ENCODE measurements at places on chromosomes 4 and X. TPM values are rescaled to one million over a fixed set of nuclear protein-coding genes. Genes with fewer than 3 reads are reported as not detected.

- 0 out of 2 replicates have a peak, but pooled peaks cover 3% of the 10 kb centered on the region for H3K36me3 ChIP-seq
- H3K4me1 ChIP-seq = peaks cover 17% of the 10 kb centered on the region
- DNase-seq = no peak
- no peaks in the 10 kb centered on the region for H3K27me3 ChIP-seq
- H3K27ac ChIP-seq = peak overlapping the region; percentile 75
- no peak overlapping the region for H3K4me3 ChIP-seq
These were observed 335.3 kb downstream of the PABPC4L start for GRCh38 chr4:133866328-133866699.

DNA sequence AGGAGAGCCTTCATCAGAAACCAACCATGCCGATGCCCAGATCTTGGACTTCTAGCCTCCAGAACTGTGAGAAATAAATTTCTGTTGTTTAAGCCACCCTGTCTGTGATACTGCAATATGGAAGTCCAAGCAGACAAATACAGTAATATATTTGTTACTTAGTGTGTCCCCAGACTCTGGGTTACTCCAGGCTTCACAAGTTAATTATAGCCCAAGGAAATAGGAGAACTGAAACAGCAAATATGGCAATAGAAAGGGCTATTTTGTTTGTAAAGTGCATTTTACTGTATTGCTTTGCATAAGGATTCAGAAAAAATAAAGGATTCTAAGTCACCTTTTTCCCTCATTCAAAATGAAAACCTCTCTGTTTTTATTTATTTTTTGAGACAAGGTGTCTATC lies 15.7 kb downstream of the TIGD4 start:
- peaks cover 14% of the 10 kb centered on the region for H3K27me3 ChIP-seq
- no peaks in the 10 kb centered on the region for H3K4me1 ChIP-seq
- H3K27ac ChIP-seq = no peak overlapping the region
- H3K36me3 ChIP-seq = no peaks in the 10 kb centered on the region
- DNase-seq = no peak
- no peak overlapping the region for H3K4me3 ChIP-seq

GRCh38 chr4:84496706-84497503 lies 2.2 kb downstream of the NKX6-1 start:
- no peak overlapping the region for H3K27ac ChIP-seq
- peaks cover 71% of the 10 kb centered on the region for H3K27me3 ChIP-seq
- no peak for DNase-seq

GRCh38 chrX:155070975-155071693 lies at the start of the genes BRCC3, CMC4 and MTCP1:
TSS of gene BRCC3 (plus strand) at chrX:155071508. CDS start at chrX:155071528, 20 bp downstream.
TSS of gene CMC4 (minus strand) at chrX:155071136. CDS start at chrX:155064023, 7,113 bp downstream.
TSS of gene MTCP1 (minus strand) at chrX:155071136. CDS start at chrX:155066010, 5,126 bp downstream.
- H3K4me1 ChIP-seq = peaks cover 63% of the 10 kb centered on the region
- peaks cover 2% of the 10 kb centered on the region for H3K27me3 ChIP-seq
- peak within 1 kb of the TSS; percentile 94 for H3K27ac ChIP-seq
- H3K36me3 ChIP-seq = peaks cover 17% of the 10 kb centered on the region

Gene SPANXC
- 1.0 TPM for total RNA-seq

- no peaks in the 10 kb centered on the region for H3K36me3 ChIP-seq
- no peak overlapping the region for H3K4me3 ChIP-seq
- peaks cover 15% of the 10 kb centered on the region for H3K4me1 ChIP-seq
- H3K27me3 ChIP-seq = no peaks in the 10 kb centered on the region
- H3K27ac ChIP-seq = no peak overlapping the region
These were observed 13.5 kb upstream of the SPP1 start for GRCh38 chr4:87961993-87962392.

Gene EGF
- 1.1 TPM for total RNA-seq

Gene FGFBP2
- not detected for total RNA-seq

Gene MID2
- 9.9 TPM for total RNA-seq

GRCh38 chr4:119026662-119027444 lies 108.8 kb upstream of the MYOZ2 start:
- H3K27ac ChIP-seq = peak overlapping the region; percentile 96
- H3K4me3 ChIP-seq = peak overlapping the region; percentile 79

- no peak for DNase-seq
- H3K27ac ChIP-seq = no peak overlapping the region
- H3K36me3 ChIP-seq = no peaks in the 10 kb centered on the region
- H3K4me3 ChIP-seq = no peak overlapping the region
- peaks cover 40% of the 10 kb centered on the region for H3K27me3 ChIP-seq
- peaks cover 20% of the 10 kb centered on the region for H3K4me1 ChIP-seq
These were observed 4.3 kb downstream of the CFAP99 start for GRCh38 chr4:2423066-2423465.

DNA sequence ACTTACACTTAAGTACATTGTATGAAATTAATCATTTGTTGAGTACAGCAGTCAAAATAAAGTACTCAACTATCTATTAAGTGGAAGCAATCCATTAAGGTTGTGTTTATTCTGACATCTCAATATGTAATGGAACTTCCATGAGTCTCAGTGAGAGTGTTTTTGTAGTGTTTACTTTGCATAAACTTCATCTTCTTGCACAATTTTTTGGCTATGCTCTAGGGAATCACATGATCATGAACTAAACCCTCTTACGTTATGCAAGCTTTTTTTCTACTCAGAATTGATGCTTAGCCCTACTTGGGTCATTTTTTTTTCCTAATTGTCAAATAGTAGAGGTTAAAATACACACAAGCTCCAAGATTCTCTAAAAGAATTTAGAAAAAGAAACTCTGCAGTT lies 21.1 kb upstream of the PIGA start:
- H3K27ac ChIP-seq = no peak overlapping the region
- no peaks in the 10 kb centered on the region for H3K36me3 ChIP-seq
- no peak overlapping the region for H3K4me3 ChIP-seq
- no peaks in the 10 kb centered on the region for H3K4me1 ChIP-seq

- H3K27me3 ChIP-seq = peaks cover 12% of the 10 kb centered on the region
- H3K4me1 ChIP-seq = peaks cover 6% of the 10 kb centered on the region
These were observed 20.4 kb downstream of the DOK7 start for GRCh38 chr4:3483471-3483921.

- H3K27ac ChIP-seq = no peak overlapping the region
- no peak for DNase-seq
- no peaks in the 10 kb centered on the region for H3K36me3 ChIP-seq
These were observed 392.6 kb upstream of the FTHL17 start for GRCh38 chrX:31464306-31464915.

DNA sequence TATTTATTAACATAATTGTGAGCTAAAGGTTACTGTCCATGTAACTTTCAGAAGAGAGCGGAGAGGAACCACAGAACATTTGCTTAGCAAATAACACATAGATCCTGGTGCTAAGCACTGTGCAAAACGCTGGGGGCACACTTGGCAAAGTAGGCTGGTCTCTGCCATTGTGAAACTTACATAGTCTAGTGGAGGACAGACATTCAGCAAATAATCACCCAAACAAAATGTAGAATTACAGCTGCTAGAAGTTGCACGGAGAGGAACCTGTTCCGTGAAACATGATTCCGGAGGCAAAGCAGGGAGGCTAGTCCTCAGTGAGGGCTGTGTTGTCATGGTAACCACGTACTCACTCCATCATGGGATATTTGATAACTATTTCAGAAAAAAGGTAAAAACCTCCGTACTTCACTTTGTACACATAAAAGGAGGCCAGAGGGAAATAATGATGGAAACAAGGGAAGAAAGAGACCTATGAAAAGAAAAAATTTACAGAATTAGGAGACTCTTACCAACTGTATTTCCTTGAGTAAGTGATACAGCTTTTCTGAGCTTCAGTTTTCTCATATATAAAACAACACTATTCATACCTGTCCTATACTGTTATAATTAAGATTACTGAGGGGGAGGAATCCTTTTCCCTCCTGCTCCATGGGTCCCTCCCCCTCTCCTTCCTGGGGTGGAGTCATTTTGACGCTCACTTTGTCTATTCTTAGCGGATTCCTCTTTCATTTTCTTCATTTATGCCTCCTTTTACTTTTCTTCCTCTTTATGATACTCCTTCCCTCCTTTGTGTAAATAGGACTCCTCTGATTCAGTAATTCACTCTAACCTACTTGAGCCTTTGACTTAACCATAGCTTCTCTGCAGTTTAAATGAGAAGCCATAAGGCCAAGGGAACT lies 825 bp upstream of the RASGEF1B start:
- DNase-seq = peak; percentile 8
- H3K4me3 ChIP-seq = peak overlapping the region; percentile 78
- no peaks in the 10 kb centered on the region for H3K36me3 ChIP-seq
- peaks cover 10% of the 10 kb centered on the region for H3K27me3 ChIP-seq
- H3K27ac ChIP-seq = no peak overlapping the region
